ENCODE measurements at places on chromosomes 11 and 22. TPM values are rescaled to one million over a fixed set of nuclear protein-coding genes. Genes with fewer than 3 reads are reported as not detected.

DNA sequence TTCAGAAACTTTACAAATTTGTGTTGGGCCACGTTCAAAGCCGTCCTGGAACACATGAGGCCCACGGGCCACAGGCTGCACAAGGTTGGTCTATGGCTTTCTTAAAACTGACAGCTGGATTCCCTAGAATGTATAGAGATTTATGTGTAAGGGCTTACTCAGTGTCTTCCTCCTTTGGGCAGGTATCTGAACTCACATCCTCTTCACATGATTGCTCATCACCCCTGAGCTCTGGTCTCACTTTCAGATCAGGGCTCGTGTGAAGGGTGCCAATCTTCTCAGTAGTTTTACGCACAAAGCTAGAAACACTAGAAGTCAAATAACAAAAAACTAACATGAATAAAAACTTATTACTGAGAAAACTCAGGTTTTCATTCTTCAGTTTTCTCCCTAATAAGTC, 27.1 kb downstream of the HPS5 start:
- no peak for DNase-seq

GRCh38 chr11:89583580-89583979, 92.4 kb upstream of the NOX4 start:
- DNase-seq: no peak

DNA sequence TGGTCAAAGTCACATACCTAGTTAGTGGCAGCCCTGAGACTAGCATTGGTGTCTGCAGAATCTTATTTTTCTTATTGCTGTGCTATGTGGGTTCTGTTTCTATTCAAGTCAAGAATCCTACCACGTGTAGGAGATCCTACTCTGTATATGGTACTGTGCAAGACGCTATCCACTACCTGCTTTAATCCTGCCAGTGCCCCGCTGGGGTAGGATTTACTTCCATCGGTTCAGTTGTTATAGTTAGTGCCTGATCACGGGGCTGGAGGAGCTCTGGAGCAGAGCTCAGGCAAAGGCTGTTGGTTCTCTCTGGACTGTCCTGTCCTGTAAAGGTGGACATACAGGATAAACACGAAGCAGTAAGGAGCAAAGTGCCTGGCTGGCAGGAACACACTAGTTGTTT, 167.9 kb downstream of the NTM start:
- DNase-seq: no peak

DNA sequence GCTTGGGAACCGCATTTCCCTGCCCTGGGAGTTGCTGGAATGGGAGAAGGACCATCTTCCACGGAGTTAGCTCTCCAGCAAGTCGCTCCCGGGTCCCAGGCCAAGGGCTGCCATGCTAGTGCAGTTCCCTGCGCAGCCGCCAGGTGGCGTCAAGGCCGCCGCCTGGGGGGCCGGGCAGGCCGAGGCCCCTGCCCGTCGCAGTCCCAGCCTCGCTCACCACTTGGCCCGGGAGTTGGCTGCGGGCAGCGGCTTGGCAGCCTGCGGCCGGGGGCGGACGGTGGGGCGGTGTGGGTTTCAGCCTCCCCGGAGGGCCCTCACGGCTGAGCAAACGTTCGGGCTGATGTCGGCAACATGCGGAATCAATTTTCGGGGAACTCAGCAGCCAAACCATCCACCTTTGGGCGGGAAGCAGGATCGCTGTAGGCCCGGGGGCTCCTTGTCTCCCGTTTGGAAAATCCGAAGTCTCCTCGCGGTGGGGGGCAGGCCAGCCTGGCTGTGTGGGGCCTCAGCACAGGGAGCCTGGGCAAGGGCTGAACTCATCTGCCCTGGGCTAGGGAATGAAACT, 415.1 kb downstream of the SOX6 start:
- no peak for DNase-seq

DNA sequence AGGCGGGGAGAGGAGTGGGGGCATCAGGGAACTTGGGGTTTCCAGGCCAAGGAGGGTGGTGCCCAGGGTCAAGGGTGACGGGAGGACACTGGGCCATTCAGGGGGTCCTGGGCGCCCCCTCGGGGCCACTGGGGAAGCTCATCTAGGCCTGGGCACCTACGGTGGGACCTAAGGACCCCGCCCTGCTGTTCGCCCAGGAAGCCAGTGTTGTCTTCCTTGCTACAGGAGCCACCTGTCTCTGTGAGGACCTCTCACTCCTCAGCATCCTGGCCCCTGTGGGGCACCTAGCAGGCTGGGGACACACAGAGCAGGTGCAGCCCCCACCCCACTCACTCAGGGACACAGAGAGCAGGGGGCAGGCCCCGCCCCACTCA, 191.6 kb downstream of the IGLL1 start:
- no peak for DNase-seq

DNA sequence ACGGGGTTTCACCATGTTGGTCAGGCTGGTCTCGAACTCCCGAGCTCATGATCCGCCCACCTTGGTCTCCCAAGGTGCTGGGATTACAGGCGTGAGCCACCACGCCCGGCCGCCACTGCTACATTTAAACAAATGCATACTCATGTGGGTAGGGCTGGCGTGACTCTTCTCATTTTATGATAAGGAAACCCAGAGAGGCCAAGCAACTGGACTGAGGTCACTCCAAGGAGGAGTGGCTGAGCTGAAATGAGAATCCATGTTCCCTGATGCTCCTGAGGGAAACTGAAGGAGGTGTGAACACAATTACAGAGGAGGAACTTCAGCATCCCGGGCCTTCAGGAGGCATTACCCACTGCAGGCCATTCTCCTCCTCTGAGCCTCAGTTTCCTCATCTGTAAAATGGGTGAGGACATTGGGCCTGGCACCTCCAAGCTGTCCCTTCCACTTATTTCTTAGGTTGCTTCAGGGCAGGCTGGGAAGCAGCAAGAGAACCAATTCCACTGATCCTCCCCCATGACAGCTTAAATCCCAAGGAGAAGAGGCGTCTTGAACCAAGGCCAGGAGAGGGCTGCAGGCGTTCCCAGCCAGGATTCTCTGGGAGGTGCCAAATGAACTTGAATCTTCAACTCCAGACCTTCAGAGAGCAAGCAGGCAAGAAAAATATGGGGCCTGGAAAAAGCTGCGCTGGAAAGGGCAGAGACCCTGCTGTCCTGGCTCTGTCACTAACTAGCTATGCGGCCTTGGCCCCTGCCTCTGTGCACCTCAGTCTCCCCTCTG, 2.9 kb downstream of the TST start:
- DNase-seq: no peak

GRCh38 chr11:130599073-130599654, 150.7 kb downstream of the ADAMTS15 start:
- peak; percentile 82 for DNase-seq

DNA sequence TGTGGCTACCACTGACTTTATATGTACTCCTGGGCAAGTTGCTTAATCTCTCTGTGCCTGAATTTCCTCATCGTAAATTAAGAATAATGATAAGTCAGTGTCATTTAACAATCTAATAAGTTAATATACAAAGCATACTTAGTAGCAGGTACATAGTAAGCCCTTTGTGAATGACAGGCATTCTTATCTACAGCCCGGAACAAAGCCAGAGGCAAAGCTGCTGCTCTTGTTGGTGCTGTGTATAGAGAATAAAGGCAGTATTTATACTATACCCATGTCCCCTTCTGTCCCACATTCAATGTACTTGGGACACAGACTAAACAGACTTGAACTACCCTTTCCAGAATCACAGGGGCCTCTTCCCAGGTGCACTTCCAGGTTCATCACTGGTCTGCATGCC, 229.7 kb upstream of the NCAM1 start:
- DNase-seq: no peak

GRCh38 chr11:32044158-32044863, 46.6 kb upstream of the RCN1 start:
- no peak for DNase-seq

- DNase-seq: no peak
These were observed 52.3 kb upstream of the YWHAH start for GRCh38 chr22:31892080-31892433.

DNA sequence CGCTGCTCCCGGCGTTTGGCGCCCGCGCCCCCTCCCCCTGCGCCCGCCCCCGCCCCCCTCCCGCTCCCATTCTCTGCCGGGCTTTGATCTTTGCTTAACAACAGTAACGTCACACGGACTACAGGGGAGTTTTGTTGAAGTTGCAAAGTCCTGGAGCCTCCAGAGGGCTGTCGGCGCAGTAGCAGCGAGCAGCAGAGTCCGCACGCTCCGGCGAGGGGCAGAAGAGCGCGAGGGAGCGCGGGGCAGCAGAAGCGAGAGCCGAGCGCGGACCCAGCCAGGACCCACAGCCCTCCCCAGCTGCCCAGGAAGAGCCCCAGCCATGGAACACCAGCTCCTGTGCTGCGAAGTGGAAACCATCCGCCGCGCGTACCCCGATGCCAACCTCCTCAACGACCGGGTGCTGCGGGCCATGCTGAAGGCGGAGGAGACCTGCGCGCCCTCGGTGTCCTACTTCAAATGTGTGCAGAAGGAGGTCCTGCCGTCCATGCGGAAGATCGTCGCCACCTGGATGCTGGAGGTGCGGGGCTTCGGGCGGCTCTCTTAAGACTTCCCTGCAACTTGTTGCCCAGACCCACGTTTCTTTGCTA, at the start of gene CCND1:
Gene CCND1 (plus strand): TSS at position 162 of the 587 bp plus-strand sequence. CDS start 158 bp downstream, at position 320.
- DNase-seq: peak; percentile 78

GRCh38 chr11:61776561-61777075, 15.8 kb downstream of the TMEM258 start:
- DNase-seq: peak; percentile 57

DNA sequence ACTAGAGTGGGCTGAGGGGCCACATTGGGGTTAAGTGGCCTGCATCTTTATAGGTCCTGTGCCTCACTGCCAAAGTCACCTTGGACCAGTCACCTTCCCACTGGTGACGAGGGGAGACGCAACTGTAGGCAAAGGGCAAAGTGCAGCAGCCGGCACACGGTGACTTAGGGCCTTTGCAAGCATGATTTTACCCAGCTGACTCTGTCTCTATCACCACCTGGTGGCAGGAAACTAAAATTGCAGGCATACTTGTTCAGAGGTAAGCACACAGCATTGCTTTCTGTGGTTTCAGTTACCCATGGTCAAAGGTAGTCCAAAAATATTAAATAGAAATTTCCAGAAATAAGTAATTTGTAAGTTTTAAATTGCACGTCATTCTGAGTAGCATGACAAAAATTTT, 1164.4 kb downstream of the BRD1 start:
- peak; percentile 10 for DNase-seq

GRCh38 chr22:29782061-29782845, 15.1 kb downstream of the UQCR10 start:
- peak; percentile 50 for DNase-seq

DNA sequence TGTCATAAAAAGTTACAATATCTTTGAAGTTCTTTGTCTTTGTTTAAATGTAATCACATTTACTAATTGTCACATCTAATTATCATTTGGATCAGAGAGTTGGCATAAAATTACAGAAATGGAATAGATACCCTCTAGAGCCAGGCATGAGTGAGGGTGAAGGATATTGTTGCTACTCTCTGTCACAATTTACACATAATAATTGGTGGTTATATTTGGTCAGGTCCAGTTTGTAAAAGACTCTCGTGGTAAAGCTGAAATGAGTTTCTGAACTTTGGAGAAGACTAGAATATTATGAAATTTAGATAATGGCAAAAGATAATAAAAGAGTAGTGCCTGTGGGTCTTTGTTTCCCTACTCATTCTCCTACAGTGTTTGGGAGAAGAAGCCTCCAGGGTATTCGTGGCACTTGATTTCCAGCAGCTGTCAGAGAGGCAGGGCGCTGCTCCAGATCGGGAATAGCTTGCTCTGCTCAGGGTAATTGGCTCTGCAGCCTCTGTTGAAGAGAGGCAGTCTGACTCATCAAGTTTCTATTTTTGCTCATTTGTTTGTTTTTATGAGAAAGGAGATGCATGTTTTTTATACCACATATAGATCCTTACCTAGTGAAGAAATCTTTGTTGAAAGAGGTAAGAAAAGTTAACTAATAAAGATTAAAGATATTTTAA, 349.9 kb downstream of the CNTN5 start:
- peak; percentile 45 for DNase-seq

- DNase-seq: no peak
These were observed 103.4 kb upstream of the NECTIN1 start for GRCh38 chr11:119832202-119832935.

GRCh38 chr11:46420513-46420912, 28.9 kb upstream of the CHRM4 start:
- DNase-seq: no peak

DNA sequence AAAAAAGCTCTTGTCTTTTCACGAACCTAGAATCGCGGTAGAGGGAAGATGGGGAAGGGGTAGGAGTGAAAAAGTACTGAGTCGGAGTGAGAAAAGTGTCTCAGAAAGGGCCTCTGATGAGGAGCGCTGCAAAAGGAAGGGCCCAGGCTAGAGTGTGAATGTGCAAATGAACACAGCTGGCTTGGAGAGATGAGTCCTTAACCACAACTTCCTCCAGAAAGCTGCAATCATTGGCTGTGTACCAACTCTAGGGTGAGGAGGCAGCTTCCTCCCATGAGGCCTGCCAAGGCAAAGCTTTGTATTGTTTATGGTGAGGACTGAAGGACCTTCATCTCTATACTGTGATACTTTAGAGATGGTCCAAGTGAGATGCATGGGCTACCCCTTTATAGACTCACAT, 566.9 kb upstream of the ANO5 start:
- DNase-seq: no peak

DNA sequence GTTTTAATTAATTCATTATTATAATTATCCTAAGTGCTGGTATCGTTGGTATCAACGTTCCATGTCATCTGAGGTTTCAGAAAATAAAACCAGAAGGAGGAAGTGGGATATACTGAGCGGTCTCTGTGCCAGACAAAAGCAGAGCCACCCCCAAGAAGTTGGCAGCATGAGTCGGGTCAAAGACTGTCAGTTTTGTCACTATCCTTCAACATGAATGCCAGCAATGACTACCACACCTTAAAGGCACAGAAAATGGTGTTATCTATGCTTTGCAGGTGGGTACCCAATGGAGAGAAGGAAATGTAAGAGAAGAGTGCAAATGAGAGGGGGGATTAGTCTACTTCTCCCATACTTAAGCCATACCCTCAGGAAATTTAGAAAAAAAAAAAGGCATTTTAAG, 408.5 kb downstream of the OPCML start:
- DNase-seq: no peak

GPHA2 gene
- total RNA-seq: not detected

C22orf15 gene
- not detected for total RNA-seq

CRYBB2 gene
- total RNA-seq: not detected

DRD2 gene
- not detected for total RNA-seq

GVQW3 gene
- total RNA-seq: 2.1 TPM

ASCL2 gene
- total RNA-seq: 0.39 TPM

VPREB1 gene
- total RNA-seq: not detected

RAB39A gene
- total RNA-seq: 1.1 TPM

PYGM gene
- 31.3 TPM for total RNA-seq

PSMD13 gene
- total RNA-seq: 87.3 TPM

GRIA4 gene
- not detected for total RNA-seq

MS4A6E gene
- total RNA-seq: not detected

GTSE1 gene
- 0.94 TPM for total RNA-seq

LRP4 gene
- total RNA-seq: 20.2 TPM

SYT7 gene
- total RNA-seq: 36.7 TPM

FAM83F gene
- total RNA-seq: 2.4 TPM

Data from left cardiac atrium (tissue), 4 donors.